ENCODE measurements at places on chromosomes 6 and 20. TPM values are rescaled to one million over a fixed set of nuclear protein-coding genes. Genes with fewer than 3 reads are reported as not detected.

DNA sequence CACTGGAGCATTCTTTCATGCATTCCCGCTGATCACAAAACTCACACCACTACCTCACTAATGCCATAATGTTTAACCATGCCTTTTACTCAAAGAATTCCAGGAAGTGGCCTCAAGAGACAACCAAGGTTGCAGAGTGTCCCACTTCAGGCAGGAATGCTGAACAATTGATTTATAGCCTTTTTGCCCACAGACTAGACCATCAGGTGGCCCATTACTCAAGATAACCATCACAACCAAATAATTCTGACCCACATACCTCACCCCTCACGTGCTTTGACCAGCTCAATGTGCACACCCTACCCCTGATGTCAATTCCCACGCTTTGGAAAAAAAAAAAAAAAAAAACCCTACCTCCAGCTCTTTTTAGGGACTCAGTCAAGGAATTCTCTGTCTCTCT is 220.6 kb upstream of the UFL1 start:
- no peak overlapping the region for H3K4me3 ChIP-seq
- no peaks in the 10 kb centered on the region for H3K36me3 ChIP-seq
- no peaks in the 10 kb centered on the region for H3K27me3 ChIP-seq
- no peak overlapping the region for H3K27ac ChIP-seq

DNA sequence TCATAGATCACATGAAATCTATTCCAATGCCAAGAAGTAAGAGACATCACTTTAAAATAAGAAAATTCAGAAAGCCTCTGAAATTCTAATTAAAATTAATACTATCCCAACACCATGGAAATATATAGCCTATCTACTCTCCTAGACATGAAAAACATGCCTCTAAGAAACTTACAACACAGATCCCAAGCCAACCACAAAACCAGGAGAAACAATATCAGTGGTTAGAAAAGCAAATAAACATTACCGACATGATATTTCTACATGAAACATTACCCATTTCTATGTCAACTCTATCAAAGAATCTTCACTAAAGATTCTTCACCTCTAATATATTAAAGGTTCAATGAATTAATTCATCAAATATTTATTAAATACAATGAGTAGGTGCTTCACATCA is 4.8 kb downstream of the EPB41L2 start:
- H3K27me3 ChIP-seq = no peaks in the 10 kb centered on the region
- H3K4me3 ChIP-seq = no peak overlapping the region
- H3K27ac ChIP-seq = no peak overlapping the region
- peaks cover 9% of the 10 kb centered on the region for H3K4me1 ChIP-seq
- no peak for DNase-seq

DNA sequence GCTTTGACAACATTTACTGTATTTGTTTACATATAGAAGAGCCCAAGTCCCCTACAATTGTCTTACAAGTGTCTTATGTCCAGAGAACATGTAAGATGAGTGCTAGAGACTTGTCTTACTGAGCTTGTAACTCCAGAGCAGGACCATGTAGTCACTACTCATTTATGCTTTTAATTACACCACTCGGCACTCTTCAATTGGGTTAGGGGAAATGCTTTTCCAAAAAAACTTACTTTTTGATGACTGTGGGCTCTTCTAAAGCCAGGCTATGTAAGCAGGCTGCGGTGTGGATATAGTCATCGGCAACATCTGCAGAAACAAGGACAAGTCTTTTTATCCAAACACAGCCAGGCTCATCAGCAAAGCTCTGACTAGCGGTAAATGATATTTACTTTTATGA is 18.7 kb downstream of the SNX5 start:
- H3K36me3 ChIP-seq = peaks cover 90% of the 10 kb centered on the region
- no peak overlapping the region for H3K27ac ChIP-seq
- DNase-seq = no peak

GRCh38 chr6:110250838-110251237 is 70.6 kb downstream of the CDC40 start:
- H3K4me3 ChIP-seq = no peak overlapping the region
- no peaks in the 10 kb centered on the region for H3K4me1 ChIP-seq
- DNase-seq = no peak
- no peaks in the 10 kb centered on the region for H3K36me3 ChIP-seq

GRCh38 chr6:170456886-170457698 is 96.0 kb downstream of the PSMB1 start:
- no peak overlapping the region for H3K27ac ChIP-seq
- H3K4me1 ChIP-seq = no peaks in the 10 kb centered on the region
- H3K36me3 ChIP-seq = no peaks in the 10 kb centered on the region
- peaks cover 13% of the 10 kb centered on the region for H3K27me3 ChIP-seq

Gene MAN1A1
- polyA plus RNA-seq = 123 TPM

DNA sequence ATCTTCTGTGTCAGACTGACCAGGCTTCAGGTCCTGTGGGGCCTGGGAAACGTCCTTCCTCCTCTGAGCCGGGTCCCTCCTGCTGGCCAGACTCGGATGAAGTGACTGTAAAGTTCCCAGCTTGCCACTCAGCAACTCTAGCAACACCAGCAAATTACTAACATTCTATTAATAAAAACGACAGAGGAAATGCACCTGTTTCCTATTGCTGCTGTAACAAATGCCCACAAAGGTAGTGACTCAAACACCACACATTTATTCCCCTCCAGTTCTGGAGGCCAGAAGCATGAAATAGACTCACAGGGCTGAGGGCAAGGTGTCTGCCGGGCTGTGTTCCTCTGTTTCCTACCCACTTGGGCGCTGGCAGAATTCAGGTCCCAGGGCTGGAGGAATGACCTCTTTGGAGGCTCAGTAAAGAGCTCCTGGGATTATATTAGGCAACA is 48.8 kb downstream of the CTCFL start:
- H3K4me3 ChIP-seq = no peak overlapping the region
- no peak for DNase-seq
- no peaks in the 10 kb centered on the region for H3K27me3 ChIP-seq
- H3K4me1 ChIP-seq = no peaks in the 10 kb centered on the region
- H3K27ac ChIP-seq = no peak overlapping the region
- no peaks in the 10 kb centered on the region for H3K36me3 ChIP-seq

Gene PHACTR2
- polyA plus RNA-seq = 28.1 TPM

DNA sequence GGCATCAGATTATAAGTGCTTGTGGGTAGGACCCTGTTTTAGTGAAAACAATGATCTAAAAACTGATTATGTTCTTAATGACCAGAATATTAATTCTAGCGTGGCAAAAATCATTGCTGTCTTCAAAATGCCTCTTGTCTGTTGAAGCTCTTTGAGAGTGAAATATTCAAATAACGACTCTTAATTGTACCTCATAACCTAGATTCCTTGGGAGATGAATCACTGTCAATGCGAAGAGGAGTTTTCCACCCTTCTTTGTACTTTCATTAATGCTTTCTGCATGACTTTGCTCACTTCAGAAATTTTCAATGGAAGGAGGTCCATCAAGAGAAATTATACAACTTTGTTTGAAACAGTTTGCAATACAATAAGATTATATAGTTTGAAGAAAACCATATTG is 71.5 kb downstream of the CRYBG1 start:
- H3K4me1 ChIP-seq = peaks cover 9% of the 10 kb centered on the region
- H3K4me3 ChIP-seq = no peak overlapping the region
- H3K27me3 ChIP-seq = no peaks in the 10 kb centered on the region
- H3K27ac ChIP-seq = no peak overlapping the region
- DNase-seq = no peak
- H3K36me3 ChIP-seq = no peaks in the 10 kb centered on the region

DNA sequence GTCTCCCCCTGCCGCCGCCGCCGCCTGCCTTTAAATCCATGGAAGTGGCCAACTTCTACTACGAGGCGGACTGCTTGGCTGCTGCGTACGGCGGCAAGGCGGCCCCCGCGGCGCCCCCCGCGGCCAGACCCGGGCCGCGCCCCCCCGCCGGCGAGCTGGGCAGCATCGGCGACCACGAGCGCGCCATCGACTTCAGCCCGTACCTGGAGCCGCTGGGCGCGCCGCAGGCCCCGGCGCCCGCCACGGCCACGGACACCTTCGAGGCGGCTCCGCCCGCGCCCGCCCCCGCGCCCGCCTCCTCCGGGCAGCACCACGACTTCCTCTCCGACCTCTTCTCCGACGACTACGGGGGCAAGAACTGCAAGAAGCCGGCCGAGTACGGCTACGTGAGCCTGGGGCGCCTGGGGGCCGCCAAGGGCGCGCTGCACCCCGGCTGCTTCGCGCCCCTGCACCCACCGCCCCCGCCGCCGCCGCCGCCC is 474 bp downstream of the CEBPB start:
- peak overlapping the region; percentile 94 for H3K27ac ChIP-seq
- H3K4me1 ChIP-seq = peaks cover 53% of the 10 kb centered on the region
- H3K27me3 ChIP-seq = no peaks in the 10 kb centered on the region
- H3K36me3 ChIP-seq = peaks cover 17% of the 10 kb centered on the region
- peak; percentile 77 for DNase-seq

Gene MYL9
- 537 TPM for polyA plus RNA-seq

DNA sequence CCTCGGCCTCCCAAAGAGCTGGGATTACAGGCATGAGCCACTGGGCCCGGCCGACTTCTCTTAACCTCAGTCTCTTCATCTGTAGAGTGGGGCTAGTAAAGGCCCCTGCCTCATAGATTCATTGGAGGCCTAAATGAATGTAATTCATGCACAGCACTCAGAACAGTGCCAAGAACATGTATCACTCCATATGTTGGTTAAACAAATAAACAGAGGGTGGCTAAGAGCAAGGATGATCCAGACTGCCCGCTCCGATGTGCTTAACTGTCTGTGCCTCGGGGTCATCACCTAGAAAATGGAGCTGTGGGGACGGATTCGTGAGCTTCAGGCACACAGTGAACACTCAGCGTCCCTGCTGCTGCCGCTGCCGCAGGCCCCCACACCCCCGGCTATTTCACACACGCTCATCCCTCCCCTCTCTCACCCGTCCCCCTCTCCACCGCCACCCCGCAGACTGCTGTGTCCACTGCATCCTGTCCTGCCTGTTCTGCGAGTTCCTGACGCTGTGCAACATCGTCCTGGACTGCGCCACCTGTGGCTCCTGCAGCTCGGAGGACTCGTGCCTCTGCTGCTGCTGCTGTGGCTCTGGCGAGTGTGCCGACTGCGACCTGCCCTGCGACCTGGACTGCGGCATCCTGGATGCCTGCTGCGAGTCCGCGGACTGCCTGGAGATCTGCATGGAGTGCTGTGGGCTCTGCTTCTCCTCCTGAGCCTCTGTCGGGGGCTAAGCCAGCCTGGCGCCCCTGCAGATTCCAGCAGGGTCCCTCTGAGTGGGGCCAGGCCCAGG is 14.8 kb downstream of the MDFI start:
- no peak overlapping the region for H3K27ac ChIP-seq
- peaks cover 7% of the 10 kb centered on the region for H3K27me3 ChIP-seq

Gene IRF4
- polyA plus RNA-seq = 0.21 TPM

GRCh38 chr20:35286077-35286898 is 1.7 kb upstream of the EIF6 start:
- peak; percentile 89 for DNase-seq
- H3K4me1 ChIP-seq = peaks cover 39% of the 10 kb centered on the region
- peak overlapping the region; percentile 94 for H3K27ac ChIP-seq
- H3K27me3 ChIP-seq = no peaks in the 10 kb centered on the region

GRCh38 chr6:70221715-70222438 is 81.0 kb downstream of the COL9A1 start:
- no peaks in the 10 kb centered on the region for H3K36me3 ChIP-seq
- H3K4me1 ChIP-seq = no peaks in the 10 kb centered on the region
- no peak overlapping the region for H3K4me3 ChIP-seq
- DNase-seq = no peak
- H3K27ac ChIP-seq = no peak overlapping the region

- no peaks in the 10 kb centered on the region for H3K36me3 ChIP-seq
- peaks cover 5% of the 10 kb centered on the region for H3K4me1 ChIP-seq
- H3K27me3 ChIP-seq = no peaks in the 10 kb centered on the region
- no peak for DNase-seq
These were observed 665.9 kb upstream of the CITED2 start for GRCh38 chr6:140040396-140040795.

DNA sequence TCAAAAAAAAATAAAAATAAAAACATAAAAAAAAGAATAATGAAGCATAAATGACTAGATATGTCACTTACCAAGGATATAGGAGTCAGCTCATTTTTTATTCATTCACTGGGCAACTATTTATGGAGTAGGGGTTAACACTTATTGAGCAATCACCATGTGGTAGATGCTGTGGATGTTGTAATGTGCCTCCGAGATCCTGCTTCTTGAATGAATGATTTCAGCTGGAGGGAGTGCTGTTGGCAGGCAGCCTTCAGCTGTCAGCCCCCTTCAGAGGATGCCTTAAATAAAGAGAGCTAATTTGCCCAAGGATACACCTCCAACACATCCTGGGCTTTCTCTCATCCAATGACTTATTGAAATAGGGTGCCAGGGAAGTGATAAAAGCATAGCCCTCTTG is 229.5 kb upstream of the DTNBP1 start:
- peaks cover 14% of the 10 kb centered on the region for H3K4me1 ChIP-seq
- H3K36me3 ChIP-seq = no peaks in the 10 kb centered on the region
- H3K4me3 ChIP-seq = no peak overlapping the region
- H3K27ac ChIP-seq = no peak overlapping the region
- no peaks in the 10 kb centered on the region for H3K27me3 ChIP-seq

Gene HLA-DQB2
- polyA plus RNA-seq = 1.9 TPM

- peaks cover 8% of the 10 kb centered on the region for H3K4me1 ChIP-seq
- H3K4me3 ChIP-seq = no peak overlapping the region
- no peaks in the 10 kb centered on the region for H3K27me3 ChIP-seq
- no peak for DNase-seq
- H3K27ac ChIP-seq = no peak overlapping the region
These were observed 34.9 kb downstream of the PPP1R3G start for GRCh38 chr6:5120011-5120410.

- H3K4me3 ChIP-seq = no peak overlapping the region
- H3K36me3 ChIP-seq = peaks cover 17% of the 10 kb centered on the region
- DNase-seq = no peak
These were observed 7.1 kb downstream of the CASP8AP2 start for GRCh38 chr6:89836639-89837222.

Gene DDR1
- 150 TPM for polyA plus RNA-seq

- H3K27me3 ChIP-seq = no peaks in the 10 kb centered on the region
- DNase-seq = no peak
- no peaks in the 10 kb centered on the region for H3K4me1 ChIP-seq
- H3K4me3 ChIP-seq = no peak overlapping the region
- H3K36me3 ChIP-seq = no peaks in the 10 kb centered on the region
These were observed 48.1 kb downstream of the TBC1D7 start for GRCh38 chr6:13280254-13280653.

DNA sequence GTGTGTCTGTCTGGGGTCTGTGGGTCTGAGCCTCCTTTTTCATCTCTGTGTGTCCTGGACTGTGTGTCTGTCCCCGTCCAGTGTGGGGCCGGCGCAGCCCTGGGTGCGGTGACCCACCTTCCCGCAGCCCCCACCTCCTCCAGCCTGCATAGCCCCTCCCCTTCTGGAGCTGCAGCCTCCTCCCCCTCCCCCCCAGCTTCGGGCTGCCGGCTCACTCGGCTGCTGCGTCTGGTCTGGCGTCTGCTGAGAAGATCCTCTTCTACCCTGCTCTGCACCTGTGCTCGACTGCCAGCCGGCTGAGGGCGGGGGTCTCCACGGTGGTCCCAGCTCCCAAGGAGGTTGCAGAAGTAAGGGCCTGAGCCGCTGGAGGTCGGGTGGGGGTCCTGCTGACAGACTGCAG is 7.6 kb upstream of the LKAAEAR1 start:
- no peaks in the 10 kb centered on the region for H3K36me3 ChIP-seq
- DNase-seq = no peak
- no peaks in the 10 kb centered on the region for H3K4me1 ChIP-seq
- no peak overlapping the region for H3K4me3 ChIP-seq

GRCh38 chr6:110181131-110182030 is 1.2 kb downstream of the CDC40 start:
- H3K27ac ChIP-seq = no peak overlapping the region
- H3K4me1 ChIP-seq = peaks cover 2% of the 10 kb centered on the region
- H3K4me3 ChIP-seq = peak overlapping the region; percentile 79
- no peaks in the 10 kb centered on the region for H3K27me3 ChIP-seq

Gene PNPLA1
- polyA plus RNA-seq = 3.3 TPM
